ENCODE measurements at places on chromosomes 3 and 15.

- no peak for DNase-seq
Measured at GRCh38 chr15:78319588-78319987, 20.2 kb upstream of the SKIC8 start.

- DNase-seq, result no peak
Measured at GRCh38 chr15:93250950-93251349, 161.9 kb upstream of the RGMA start.

- no peak for DNase-seq
Measured at GRCh38 chr15:72344602-72345001, 24.6 kb upstream of the CELF6 start.

GRCh38 chr3:69283496-69283895 is 102.4 kb downstream of the FRMD4B start:
- no peak for DNase-seq

GRCh38 chr3:13130464-13131193 is 57.4 kb upstream of the IQSEC1 start:
- no peak for DNase-seq

GRCh38 chr3:31352331-31352730 is 180.4 kb upstream of the STT3B start:
- DNase-seq, result no peak

GRCh38 chr3:66456711-66457173 is 44.1 kb downstream of the LRIG1 start:
- no peak for DNase-seq

GRCh38 chr15:82315519-82316246 is 33.6 kb downstream of the GOLGA6L10 start:
- no peak for DNase-seq

- DNase-seq, result no peak
Measured at GRCh38 chr15:85282504-85283115, 97.8 kb upstream of the AKAP13 start.

Measured in NT2/D1 (cell line).